Renal cortex interstitium (tissue), 15 donors: ENCODE measurements at places on chromosomes 2 and 18.

DNA sequence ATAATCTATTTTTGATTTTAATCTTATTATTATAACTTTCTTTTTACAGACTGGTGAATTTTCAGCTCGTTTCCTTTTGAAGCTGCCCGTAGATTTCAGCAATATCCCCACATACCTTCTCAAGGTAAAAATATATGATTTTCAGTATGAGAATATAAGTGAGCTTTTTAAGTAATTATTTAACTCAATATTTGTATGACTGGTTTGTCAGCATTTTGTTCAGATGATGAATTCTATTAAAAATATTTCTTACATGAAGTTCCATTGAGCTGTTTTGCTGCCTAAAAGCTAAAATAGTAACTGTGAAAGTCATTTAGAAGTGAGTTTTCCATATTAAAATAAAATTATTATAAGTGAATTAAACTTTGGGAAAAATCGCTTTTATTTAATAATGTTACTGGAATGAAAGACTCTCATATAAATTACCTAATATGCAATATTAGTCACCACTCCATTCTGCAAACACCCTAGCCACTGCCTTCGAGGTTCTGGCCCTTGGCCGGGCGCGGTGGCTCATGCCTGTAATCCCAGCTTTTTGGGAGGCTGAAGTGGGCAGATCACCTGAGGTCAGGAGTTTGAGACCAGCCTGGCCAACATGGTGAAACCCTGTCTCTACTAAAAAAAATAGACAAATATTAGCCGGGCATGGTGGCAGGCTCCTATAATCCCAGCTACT is 155.3 kb downstream of the BABAM2 start:
- no peak for DNase-seq

DNA sequence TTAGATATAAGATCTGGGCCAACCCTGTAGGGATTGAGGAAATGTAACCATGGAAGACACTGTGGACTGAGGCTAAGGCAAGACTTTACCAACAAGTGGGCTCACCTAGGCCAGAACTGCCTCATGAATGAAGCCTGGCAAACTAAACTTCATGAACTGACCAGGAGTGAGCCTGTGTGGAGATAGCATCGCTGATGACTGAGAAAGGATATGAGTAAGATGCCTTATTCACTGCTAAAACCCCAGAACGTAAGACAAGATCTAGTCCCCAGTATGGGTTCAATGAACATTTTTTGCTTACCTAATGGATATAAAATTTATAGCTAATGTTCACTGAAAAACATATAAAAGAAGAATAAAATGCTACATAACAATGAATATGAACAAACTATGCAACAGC is 399.8 kb downstream of the SATB2 start:
- no peak for DNase-seq

- no peak for DNase-seq
These were observed 870.6 kb downstream of the CBLN2 start for GRCh38 chr18:71673498-71673897.

DNA sequence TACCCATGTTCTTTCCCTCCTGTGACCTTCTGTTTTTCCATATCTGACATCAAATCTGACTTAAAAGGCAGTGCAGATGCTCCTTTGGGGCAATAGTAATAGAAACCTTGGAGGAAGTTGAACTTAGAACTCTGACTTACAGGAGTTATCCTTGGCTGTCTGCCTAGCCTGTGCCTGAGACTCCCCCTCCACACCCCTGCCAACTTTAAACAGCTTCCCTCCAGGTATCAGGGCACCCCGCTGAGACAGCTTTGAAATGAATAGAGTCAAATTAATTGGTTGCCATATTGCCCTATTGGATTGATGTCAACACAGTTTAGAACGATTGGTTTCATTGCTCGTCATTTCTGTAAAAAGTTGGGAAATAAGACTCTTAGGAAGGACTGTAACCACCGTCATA is 322.0 kb downstream of the PRKCE start:
- no peak for DNase-seq

DNA sequence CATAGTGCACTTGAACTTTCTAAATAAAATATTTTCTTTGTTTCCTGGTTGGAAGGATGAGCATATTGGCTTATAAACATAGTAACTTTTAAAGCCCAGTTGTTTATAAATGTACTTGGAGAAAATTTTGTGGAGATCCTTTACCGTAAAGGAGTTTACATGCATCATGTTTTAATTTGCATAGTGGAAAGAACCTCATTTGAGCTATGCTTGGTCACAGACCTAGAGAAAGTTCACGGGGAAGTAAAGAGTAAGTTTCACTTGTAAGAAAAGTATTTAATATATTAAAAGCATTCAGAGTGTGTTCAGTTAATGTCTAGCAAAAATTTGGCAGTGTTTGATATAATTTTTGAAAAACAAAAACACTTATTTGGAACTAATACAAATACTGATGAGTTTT is 45.3 kb downstream of the PIKFYVE start:
- no peak for DNase-seq

- no peak for DNase-seq
These were observed 16.7 kb upstream of the GLS start for GRCh38 chr2:190863946-190864345.

GRCh38 chr2:9030841-9031240 is 27.4 kb upstream of the MBOAT2 start:
- DNase-seq: no peak

GRCh38 chr2:96839875-96840850 is 3.7 kb downstream of the ANKRD23 start:
- DNase-seq: no peak

DNA sequence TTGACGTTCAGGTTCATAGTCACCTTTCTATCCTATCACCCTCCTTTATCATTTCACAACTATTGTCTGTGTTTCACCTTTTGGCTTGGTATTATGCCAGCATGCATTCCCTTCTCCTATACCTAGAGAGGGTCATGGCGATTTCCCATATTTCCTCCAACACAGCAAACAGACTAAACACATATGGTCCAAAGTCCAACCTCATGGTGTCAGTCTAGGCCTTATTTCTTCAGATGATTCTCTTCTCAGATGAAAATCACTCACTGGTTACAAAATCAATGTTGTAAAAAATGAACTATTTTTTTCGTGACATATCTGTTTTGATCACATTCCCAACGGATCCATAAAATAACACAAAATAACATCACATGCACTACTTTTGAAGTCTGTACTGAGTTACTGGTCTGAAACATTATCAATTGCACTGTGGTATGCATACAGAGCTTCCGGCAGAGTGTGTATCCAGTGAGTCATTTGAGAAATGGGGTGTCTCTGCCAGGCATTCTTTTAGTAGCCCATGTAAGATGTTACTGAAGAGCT is 204.8 kb upstream of the GALNT5 start:
- DNase-seq: no peak
